Activated CD8-positive, alpha-beta memory T cell treated with anti-CD3 and anti-CD28 coated beads, Interleukin-2, amount 50 U/mL, for 48 hours (primary cell): ENCODE measurements at places on chromosomes 12 and 14.

DNA sequence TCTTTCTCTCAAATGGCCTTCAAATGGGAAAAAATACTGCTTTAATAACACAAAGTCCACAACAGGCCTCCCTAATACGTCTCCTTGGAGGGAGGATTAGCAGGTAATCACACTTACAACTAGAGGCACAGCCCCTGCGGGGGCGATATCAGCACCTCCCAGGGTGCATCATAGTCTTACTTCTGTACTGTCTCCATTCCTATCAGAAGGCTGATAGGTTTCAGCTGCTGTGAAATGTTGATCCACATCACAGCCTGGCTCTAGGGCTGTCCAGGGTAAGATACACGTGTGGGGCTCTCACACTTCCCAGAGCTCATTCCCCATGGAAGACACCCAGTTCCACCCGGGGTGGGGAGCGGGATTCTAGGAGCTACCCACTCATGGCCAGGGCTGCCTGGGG lies 139.1 kb upstream of the SFSWAP start:
- no peak for DNase-seq

- DNase-seq, result no peak
These were observed 15.0 kb upstream of the MAPKAPK5 start for GRCh38 chr12:111826992-111827391.

DNA sequence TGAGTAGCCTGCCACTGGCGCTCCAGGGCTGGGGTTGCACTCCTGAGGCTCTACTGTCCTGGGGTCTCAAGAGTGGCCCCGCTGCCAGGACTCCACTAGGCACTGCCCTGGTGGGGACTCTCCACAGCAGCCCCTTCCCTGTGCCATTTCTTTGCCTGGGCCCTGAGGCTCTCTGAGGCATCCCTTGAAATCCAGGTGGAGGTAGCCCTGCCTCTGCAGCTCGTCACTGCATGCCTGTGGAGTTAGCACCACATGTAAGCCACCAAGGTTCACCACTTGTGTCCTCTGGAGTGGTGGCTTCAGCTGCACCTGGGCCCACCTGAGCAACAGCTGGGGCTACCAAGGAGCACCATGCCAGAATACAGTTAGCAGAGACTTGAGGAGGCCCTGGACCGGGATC lies 39.9 kb upstream of the BATF start:
- DNase-seq, result peak; percentile 33

DNA sequence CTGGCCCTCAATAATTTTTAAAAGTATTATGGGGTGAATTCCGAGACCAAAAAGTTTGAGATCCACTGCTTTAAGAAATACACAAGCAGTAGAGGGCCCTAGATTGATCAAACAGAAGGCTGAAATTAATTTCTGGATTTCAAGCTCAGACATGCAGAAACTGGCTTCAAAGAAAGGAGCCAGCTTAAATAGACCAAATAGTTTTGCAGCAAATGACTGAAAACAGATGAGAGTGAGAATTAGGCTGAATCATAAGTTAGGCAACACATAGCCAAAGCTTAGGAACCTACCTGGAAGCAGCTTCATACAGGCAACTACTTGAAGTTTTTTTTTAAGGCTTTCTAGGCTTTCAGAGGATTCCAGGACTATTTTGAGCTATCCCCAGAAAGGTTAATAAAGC lies 12.4 kb downstream of the ATF7 start:
- no peak for DNase-seq

- no peak for DNase-seq
These were observed 10.4 kb downstream of the NGB start for GRCh38 chr14:77260631-77261030.

- peak; percentile 37 for DNase-seq
These were observed 41.1 kb downstream of the CYP46A1 start for GRCh38 chr14:99724939-99725773.

GRCh38 chr12:130872179-130873096 lies 572 bp downstream of the RAN start:
- peak; percentile 78 for DNase-seq

GRCh38 chr12:6824901-6825381 lies 3.3 kb upstream of the P3H3 start:
- no peak for DNase-seq

DNA sequence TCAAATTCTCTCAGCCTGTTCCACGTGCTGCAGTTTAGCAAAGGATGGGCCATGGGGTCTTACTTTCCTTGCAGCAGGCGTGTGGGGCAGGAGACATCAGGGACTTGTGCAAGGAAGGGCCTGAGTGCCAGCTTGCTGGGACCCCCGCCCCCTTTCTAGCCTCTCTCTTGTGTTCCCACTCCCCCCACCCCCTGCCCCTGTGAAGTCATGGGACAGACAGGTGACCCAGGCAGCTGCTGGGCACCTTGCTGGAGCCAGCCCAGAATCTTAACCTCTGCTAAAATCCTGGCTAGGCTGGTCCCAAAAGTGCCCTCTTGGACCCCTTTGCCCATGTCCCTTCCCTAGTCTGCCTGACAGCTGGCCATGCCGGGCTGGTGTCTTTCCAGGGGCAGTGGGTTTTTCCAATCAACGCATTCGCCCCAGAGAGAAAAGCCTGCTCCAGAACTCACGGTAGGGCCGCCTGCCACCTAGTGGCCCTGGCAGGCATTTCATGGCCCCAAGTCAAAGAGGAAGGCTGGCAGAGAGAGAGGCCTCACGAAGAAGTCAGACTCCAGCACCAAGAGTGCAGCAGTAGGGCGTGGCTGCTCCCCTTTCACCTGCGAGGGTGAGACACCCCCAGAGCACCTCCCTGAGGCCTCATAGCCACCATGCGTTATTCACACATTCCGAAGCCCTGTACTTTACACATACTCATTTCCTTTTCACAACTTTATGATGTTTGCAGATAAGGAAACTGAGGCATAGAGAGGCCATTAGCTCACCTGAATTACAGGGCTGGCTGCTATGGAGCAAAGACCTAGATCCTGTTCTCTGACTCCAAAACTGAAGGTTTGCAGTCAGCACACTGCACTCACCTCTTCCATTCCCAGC lies 67.4 kb downstream of the LGMN start:
- peak; percentile 84 for DNase-seq

GRCh38 chr12:103114296-103115055 lies 157.0 kb downstream of the ASCL1 start:
- DNase-seq, result no peak

GRCh38 chr12:96776908-96777307 lies 130.1 kb upstream of the NEDD1 start:
- no peak for DNase-seq

GRCh38 chr12:85923767-85924331 lies 49.8 kb downstream of the NTS start:
- no peak for DNase-seq

DNA sequence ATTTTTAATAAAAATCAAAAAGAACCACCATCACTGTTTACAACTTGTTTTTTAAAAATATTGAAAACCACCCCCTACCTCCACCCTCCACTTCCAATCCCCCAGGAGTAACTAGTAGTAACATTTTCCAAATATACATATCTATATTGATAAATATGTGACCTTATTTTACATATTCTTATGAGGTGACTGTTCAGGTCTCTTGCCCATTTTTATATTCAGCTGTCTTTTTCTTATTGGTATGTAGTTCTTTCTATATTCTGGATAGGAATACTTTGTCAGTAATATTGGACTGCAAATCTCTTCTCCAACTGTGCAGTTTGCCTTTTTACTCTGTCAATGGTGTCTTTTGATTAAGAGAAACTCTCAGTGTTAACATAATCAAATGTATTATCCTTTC lies 59.0 kb upstream of the EIF5 start:
- no peak for DNase-seq

DNA sequence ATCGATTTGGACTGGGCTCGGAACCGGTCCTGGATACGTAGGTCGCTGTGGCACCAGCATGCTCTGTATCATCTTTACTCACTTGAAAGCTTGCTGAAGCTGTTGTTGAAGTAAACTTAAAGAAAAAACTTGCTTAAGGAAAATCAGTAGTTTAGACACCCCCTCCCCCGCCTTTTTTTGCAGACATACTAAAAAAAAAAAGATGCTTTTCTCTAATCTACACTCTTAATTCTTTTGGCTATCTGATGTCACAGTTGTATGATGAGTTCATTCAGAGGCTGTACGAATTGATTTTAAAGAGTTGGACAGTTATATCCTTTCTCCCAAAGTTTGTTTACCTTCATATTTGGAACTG lies 865 bp downstream of the FRS2 start:
- no peak for DNase-seq

DNA sequence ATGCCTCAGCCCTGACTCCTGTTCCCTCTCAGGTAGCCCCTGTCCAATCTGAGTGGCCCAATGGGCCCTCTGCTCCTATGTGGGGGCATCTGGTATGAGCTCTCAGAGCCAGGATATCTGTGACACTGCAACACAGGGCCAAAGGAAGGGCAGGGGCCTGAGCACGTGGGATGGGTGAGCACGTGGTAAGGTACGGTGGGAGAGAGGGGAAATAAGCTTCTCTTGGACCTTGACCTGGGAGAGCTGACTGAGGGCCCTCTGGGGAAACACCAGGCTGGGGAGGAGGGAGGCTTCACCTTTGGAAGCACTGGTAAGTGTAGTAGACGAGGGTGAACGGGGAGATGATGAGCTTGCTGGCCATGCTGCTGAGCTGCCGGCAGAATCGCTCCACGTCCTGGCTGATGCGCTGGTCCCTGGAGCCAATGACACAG lies 6.7 kb downstream of the ABCD4 start:
- DNase-seq, result no peak

DNA sequence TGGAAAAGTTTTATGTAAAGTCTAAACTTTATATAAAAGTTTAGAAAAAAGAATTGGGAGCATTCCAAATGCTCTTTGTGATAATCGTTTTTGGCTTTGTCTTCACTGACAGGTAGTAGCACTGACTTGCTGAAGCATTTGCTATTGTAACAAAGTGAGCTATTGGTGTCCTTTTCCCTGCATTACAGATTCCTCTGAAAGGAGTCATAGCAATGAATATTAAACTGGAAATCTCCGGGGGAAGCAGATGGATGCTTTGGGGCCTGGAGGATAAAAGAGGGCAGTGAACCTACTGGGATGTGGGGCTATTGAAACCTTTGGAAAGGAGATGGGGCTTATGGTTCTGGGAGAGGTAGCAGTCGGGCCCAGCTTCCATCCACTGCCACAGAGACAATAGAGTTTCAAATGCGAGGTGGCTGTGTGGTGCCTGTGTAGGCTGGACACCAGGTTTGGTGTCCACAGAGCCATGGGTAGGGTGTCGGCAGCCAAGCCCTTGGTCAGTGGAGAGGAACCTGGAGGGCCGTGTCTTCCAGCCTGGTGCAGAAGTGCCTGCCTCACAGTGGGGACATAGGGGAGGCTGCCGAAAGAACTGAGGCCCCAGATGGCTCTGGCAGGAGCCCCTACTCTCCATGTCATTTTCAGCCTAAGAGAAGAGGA lies 10.1 kb downstream of the GSG1 start:
- DNase-seq, result no peak

DNA sequence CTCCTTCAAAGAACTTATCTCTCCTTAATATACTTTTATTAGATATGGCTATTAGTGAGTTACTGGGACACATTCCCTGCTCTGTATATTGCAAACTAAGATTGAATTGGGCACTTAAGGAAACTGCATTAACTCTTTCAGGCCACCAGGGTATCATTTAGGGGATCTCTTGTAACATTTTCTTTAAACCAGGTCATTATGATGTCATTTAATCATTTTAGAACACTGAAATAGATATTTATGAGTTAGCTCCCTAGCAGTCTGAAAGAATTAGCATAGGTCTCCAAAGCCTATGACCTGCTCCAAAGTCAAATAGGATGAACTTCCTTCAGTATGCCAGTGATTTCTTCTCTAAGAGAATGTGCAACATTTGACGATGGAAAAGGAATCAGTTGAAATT lies 506.9 kb downstream of the FOXG1 start:
- DNase-seq, result no peak

DNA sequence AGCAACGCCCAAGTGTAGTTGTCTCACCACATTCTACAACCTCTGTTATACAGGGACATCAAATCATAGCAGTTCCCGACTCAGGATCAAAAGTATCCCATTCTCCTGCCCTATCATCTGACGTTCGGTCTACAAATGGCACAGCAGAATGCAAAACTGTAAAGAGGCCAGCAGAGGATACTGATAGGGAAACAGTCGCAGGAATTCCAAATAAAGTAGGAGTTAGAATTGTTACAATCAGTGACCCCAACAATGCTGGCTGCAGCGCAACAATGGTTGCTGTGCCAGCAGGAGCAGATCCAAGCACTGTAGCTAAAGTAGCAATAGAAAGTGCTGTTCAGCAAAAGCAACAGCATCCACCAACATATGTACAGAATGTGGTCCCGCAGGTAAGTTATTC lies 123.0 kb downstream of the ARID2 start:
- no peak for DNase-seq

- DNase-seq, result no peak
These were observed 28.7 kb downstream of the CRACR2A start for GRCh38 chr12:3723916-3724805.

DNA sequence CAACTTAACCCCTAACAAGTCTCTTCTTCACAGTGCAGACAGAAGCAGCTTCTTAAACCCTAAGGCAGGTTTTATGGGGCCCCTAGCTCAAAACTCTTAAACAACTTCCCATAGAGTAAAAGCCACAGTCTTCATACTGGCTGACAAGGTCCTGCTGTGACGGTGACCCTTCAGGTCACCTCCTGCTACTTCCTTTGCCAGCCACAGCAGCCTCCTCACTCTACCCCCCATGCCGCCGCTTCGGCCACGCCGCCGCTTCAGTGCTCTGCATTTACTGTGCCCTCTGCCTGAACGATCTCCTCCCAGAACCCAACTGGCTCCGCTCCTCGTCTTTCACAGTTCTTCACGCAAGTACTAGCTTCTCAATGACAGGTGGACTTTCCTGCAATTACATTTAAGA lies 45.5 kb downstream of the ACADS start:
- DNase-seq, result no peak

DNA sequence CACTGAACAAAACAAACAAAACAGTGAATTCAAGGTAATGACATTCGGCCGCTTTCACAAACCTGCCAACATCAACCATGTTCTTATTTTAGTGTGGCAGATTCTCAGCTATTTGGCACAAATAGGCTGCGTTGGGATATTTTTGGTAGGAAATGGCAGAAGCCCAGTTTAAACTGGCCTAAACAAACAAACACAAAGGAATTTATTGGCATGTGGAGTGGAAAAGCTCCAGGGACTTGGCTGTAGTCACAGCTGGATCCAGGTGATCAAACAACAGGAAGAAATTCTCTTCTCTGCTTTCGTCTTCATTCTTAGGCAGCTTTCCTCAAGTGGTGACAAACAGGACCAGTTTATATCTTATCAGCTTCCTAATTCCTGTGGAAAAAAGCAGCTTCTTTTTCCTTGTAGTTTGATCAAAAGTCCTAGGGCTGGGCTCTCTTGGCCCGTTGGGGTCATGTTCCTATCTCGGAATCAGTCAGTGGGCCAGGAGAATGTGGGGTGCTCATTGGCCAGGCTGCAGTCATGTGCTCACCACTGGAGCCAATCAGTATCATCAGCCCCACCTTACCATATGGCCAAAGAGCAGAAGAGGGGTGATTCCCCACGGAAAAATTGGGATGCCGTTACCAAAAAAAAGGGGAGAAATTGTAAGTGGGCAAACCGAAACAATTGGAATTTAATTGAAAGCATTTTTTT lies 22.6 kb downstream of the C12orf75 start:
- no peak for DNase-seq

DNA sequence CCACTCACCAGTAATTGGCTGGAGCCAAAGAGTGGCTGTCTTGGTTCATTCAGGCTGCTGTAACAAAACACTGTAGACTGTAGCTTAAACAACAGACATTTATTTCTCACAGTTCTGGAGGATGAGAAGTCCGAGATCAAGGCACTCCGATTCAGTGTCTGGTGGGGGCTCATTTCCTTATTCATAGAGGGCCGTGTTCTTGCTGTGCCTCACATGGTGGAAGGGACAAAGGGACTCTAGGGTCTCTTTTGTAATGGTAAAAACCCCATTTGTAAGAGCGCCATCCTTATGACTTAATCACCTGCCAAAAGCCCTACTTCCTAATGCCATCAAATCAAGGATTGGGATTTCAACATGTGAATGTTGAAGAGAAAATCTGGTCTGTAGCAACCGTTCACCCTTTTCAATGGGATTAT lies 34.7 kb upstream of the CDKN3 start:
- DNase-seq, result no peak
